A549 treated with ZK216348 at 1 μM for 4 hours (cell line): ENCODE measurements at places on chromosomes 12 and 14. TPM values are rescaled to one million over a fixed set of nuclear protein-coding genes. Genes with fewer than 3 reads are reported as not detected.

Gene GLI1
- total RNA-seq: 3.9 to 8.8 TPM (median 7.3 TPM) in 5 replicates

Gene PRR4
- 1.2 to 2.5 TPM (median 1.9 TPM) in 5 replicates for total RNA-seq

Gene ALG10B
- 2.8 to 6.6 TPM (median 5.8 TPM) in 5 replicates for total RNA-seq

Gene IGFBP6
- 122 to 254 TPM (median 227 TPM) in 5 replicates for total RNA-seq

Gene SPTB
- total RNA-seq: 0.91 to 1.6 TPM (median 1.4 TPM) in 5 replicates

Gene STAC3
- total RNA-seq: 0.17 to 0.68 TPM (median 0.36 TPM) in 5 replicates

Gene KCNH3
- total RNA-seq: 1.5 to 2.8 TPM (median 2.6 TPM) in 5 replicates

Gene ACRBP
- total RNA-seq: 0.29 to 0.48 TPM (median 0.38 TPM) in 4 of 5 replicates, not detected in the other

Gene WSCD2
- not detected in 5 replicates for total RNA-seq

Gene PROX2
- not detected in 5 replicates for total RNA-seq

Gene SP1
- total RNA-seq: 16.9 to 28.2 TPM (median 22.8 TPM) in 5 replicates

Gene HOXC13
- total RNA-seq: 11.6 to 22.7 TPM (median 15.6 TPM) in 5 replicates
